ENCODE measurements at places on chromosomes 6 and 20.

GRCh38 chr6:28682542-28682941 is 156.9 kb downstream of the GPX5 start:
- no peaks in the 10 kb centered on the region for H3K27me3 ChIP-seq
- no peak overlapping the region for H3K27ac ChIP-seq
- DNase-seq, result no peak
- no peak overlapping the region for H3K4me3 ChIP-seq
- H3K4me1 ChIP-seq, result no peaks in the 10 kb centered on the region

GRCh38 chr6:43493833-43494232 is 16.3 kb downstream of the LRRC73 start:
- DNase-seq, result no peak
- no peak overlapping the region for H3K4me3 ChIP-seq
- H3K27me3 ChIP-seq, result no peaks in the 10 kb centered on the region
- peaks cover 3% of the 10 kb centered on the region for H3K36me3 ChIP-seq

DNA sequence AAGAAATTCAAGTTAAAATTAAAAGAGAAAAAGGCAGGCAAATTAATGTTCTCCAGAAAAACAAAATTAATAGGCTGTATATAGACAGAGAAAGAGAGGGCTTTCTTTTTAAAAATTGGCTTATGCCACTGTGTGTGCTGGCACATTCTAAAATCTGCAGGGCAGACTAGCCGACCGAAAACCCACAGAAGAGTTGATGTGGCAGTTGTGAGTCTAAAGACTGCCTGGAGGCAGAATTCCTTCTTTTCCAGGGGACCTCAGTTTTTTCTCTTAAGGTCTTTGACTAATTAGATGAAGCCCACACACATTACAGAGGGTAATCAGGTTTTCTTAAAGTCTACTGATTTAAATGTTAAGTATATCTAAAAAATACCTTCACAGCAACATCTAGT is 85.7 kb downstream of the GJA1 start:
- H3K27ac ChIP-seq, result no peak overlapping the region
- H3K4me3 ChIP-seq, result no peak overlapping the region
- peaks cover 5% of the 10 kb centered on the region for H3K4me1 ChIP-seq
- no peaks in the 10 kb centered on the region for H3K27me3 ChIP-seq

- no peak overlapping the region for H3K27ac ChIP-seq
- no peak overlapping the region for H3K4me3 ChIP-seq
- H3K4me1 ChIP-seq, result no peaks in the 10 kb centered on the region
- H3K36me3 ChIP-seq, result no peaks in the 10 kb centered on the region
- no peak for DNase-seq
Observed at GRCh38 chr6:133085471-133085870, 155.7 kb upstream of the EYA4 start.

DNA sequence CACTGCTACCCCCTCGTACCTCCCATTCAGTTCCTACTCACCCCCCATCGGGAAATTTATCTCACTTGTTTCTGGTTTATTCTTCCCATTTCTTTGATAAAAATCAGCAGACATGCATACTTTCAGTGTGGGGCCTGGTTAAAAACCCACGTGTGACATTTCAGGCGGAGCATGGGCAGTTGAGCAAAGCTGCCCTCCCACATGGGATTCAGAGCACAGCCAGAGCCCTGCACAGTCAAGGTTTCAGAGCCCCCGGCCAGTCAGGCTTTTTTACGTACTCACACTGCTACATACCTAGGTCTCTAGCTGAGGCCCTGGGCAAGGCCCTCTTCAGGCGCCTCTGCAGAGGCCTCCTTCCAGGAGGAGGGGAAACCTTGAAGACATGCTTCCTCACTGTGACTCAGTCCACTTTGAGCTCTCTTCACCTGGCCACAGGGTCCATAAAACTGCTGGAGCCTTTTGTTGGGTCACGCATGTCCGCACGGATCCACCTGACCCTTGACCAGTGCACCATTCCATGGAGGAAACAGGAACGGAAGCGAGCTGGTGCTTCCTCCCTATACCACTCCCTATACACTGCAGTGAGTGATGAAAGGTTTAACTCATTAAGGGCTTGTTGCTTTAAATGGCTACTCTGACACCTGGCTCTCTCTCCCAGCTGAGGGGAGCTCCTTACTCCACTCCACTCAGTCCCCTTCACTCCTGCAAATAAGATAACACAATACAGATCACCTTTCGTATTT is 713.3 kb downstream of the PRKN start:
- H3K4me3 ChIP-seq, result no peak overlapping the region
- no peaks in the 10 kb centered on the region for H3K4me1 ChIP-seq
- no peaks in the 10 kb centered on the region for H3K27me3 ChIP-seq
- H3K27ac ChIP-seq, result no peak overlapping the region

Data from iPS DF 6.9 (cell line).